Substantia nigra (tissue), 51 donors: ENCODE measurements at places on chromosomes 7 and 10.

- DNase-seq, result no peak
Measured at GRCh38 chr10:101227429-101228152, 1.7 kb downstream of the LBX1 start.

DNA sequence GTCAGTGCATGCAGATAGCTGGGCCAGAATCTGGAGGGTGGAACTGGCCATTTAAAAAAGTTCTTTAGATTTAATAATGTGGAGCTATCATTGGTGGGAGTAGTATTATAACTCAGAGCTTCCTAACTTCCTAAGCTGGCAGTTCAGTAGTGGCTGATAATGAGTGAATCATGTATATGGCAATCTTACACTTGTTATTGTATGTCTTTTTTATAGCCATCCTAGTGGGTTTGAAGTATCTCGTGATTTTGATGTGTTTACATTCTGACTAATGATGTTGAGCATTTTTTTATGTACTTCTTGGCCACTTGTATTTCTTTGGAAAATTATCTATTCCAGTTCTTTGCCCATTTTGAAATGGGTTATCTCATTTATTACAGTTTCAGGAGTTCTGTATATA, 15.4 kb downstream of the TFAM start:
- DNase-seq, result no peak

- DNase-seq, result no peak
Measured at GRCh38 chr10:119441151-119441821, 101.2 kb downstream of the RGS10 start.

- DNase-seq, result no peak
Measured at GRCh38 chr10:116210588-116211346, 62.2 kb downstream of the GFRA1 start.

DNA sequence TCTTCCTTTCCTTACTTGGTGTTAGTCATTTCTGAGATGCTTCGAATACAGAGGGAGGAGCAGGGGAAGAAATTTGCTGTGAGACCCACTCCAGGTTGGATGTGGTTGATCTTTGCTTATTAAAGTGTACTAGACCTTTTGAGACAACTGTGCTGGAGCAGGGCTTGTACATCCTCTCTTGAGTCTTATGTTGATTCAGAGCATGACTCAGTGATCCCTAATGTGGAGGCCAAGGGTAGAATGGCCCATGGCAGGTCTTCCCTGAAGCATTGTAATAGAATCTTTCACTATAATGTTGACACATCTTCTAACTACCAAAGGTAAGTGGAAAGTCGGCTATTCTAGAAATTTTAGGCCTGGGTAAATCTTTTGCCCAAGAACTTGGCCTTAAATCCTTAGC, 17.0 kb upstream of the SFR1 start:
- DNase-seq, result no peak

GRCh38 chr10:79379512-79380124, 32.3 kb downstream of the PPIF start:
- no peak for DNase-seq

GRCh38 chr10:43308986-43309385, 42.1 kb upstream of the RASGEF1A start:
- peak; percentile 27 for DNase-seq
